ENCODE measurements at places on chromosomes 12 and 14.

DNA sequence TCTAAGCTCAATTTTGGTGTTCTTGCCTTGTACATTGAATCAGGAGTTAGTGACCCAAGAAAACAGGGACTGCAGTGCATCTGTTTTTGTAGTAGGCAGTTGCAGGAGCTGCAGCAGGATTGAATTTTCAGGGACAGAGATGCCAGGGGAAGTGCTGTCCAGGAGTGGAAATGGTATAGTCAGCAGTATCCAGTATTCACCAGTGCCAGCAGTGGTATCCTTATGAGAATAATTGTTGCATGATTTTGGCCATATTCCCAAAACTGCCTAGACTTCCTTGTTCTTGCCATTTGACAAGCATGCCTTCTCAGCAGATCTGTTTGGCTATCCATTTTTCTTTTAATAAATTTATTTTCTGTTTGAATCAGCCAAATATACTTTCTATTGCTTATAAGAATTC lies 18.6 kb upstream of the ABCD2 start:
- no peak for DNase-seq

DNA sequence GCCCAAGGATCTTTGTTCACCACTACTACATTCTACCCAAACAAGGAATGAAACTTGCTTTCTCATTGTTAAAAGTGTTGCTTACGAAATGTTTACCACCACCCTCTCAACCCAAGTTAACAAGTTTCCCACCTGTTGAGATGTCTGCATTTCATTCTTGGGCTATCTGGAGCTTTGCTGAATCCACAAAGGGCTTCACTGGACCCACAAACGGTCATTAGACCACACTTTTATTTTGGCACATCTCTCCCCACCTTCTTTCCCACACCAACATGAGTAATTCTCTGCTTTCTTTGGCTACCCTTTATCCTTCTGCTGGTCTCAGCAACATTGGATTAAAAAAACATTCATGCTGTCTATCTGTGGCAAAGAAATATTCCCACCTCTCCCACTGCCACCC lies 78.0 kb downstream of the TMEM260 start:
- DNase-seq: no peak

DNA sequence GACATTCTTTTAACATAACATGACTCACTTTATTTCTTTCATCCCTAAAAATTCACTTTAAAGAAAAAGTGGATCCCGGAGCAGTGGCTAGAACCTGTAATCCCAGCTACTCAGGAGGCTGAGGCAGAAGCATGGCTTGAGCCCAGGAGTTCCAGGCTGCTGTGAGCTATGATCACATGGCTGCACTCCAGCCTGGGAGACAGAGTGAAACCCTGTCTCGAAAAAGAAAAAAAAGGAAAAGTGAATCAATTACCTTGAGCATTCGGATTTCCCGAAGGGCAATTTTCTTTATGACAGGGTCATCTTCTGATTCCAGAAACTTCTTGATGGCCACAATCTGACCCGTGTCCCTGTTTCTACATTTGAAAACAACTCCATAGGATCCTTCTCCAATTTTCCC lies 1.2 kb downstream of the CDKL1 start:
- no peak for DNase-seq

GRCh38 chr12:47812797-47813510 lies 6.7 kb downstream of the HDAC7 start:
- no peak for DNase-seq

- DNase-seq: no peak
These were observed 108.2 kb upstream of the SLC38A4 start for GRCh38 chr12:46933947-46934346.

- no peak for DNase-seq
These were observed 183.9 kb downstream of the APAF1 start for GRCh38 chr12:98828802-98829600.

- no peak for DNase-seq
These were observed at the start of gene PLEK2 for GRCh38 chr14:67411820-67412421. PLEK2 (minus strand) TSS chr14:67412165; CDS start chr14:67412059, 106 bp downstream.

DNA sequence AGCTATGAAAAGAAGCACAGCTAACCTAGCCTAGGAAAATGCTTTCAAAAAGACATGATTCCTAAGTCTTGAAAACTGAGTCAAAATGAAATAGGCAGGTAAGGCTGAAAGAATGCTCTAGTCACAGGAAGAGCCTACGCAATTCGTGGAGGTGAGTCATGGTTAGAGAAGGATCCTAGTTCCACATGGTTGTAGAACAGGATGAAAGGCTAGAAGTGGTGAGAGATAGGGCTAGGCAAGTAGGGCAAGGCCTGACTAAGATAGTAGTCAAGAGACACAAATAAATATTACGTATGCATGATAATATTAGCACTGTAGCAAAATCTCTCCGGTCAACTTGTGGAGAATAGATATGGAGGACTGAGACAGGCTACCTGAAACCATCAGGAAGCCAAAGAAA lies 47.2 kb downstream of the PLCZ1 start:
- DNase-seq: no peak

GRCh38 chr12:81257947-81258551 lies 180.2 kb downstream of the ACSS3 start:
- DNase-seq: peak; percentile 29

GRCh38 chr14:36173161-36173560 lies 3.4 kb downstream of the PTCSC3 start:
- DNase-seq: no peak

DNA sequence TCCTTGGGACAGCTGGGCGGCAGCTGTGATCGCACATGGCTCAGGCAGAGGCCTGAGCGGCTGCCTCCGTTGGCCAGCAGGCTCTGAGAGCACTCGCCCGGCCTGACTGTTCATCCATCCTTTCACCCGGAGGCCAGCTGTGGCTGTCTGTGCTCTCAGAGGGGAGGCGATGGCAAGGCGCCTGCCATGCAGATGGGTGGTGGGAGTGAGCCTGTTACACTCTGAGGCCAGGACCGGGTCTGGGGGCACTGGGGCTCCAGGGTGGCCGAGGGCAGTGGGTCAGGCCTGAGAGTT lies 292.3 kb downstream of the TMEM121 start:
- DNase-seq: peak; percentile 30

GRCh38 chr12:49876070-49876469 lies 27.6 kb downstream of the FAIM2 start:
- DNase-seq: no peak

GRCh38 chr12:120678572-120678971 lies 8.4 kb upstream of the MLEC start:
- no peak for DNase-seq

GRCh38 chr14:59251811-59252771 lies 63.6 kb downstream of the DAAM1 start:
- DNase-seq: no peak

- no peak for DNase-seq
These were observed 130.7 kb downstream of the OTOGL start for GRCh38 chr12:80230068-80230467.

- DNase-seq: no peak
These were observed 175.3 kb downstream of the PHLDA1 start for GRCh38 chr12:75856235-75856634.

DNA sequence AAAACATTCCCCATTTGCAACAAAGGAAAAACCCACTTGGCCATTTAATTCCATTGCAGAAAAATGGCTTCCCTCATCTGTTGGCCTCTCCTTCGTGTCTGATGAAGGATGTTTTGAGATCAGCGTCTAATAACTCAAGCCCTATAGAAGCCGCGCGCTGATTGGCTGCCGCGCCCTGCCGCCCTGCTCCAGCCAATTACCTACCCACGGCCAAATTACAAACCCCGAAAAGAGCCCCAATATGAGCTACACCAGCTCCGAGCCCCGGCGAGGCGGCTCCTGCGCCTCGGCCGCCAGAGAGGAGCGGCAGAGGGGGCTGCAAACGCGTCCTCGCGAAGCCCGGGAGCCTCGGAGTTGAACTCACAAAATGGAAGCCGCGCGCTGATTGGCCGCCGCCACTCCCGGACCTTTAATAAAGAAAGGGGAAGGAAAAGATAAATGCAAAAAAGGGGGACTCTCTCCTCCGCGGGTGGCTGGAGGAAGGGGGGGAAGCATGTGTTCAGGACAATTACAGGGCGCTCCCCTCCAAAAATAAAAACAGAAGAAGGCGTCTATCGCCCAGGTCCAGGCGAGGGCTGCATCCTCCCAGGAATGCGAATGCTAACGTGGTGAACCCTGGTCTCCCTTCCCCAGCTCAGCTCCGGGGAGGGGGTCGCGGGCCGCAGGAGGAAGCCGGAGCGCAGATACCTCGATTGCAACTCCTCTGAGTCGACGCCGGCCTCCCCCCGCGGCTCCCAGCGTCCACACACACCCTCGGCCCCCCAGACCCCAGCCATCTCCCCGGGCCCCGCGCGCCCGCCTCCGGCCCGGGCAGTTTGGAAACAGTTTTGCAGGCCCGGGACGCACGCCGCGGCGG lies 738 bp upstream of the SETD1B start:
- DNase-seq: peak; percentile 76

DNA sequence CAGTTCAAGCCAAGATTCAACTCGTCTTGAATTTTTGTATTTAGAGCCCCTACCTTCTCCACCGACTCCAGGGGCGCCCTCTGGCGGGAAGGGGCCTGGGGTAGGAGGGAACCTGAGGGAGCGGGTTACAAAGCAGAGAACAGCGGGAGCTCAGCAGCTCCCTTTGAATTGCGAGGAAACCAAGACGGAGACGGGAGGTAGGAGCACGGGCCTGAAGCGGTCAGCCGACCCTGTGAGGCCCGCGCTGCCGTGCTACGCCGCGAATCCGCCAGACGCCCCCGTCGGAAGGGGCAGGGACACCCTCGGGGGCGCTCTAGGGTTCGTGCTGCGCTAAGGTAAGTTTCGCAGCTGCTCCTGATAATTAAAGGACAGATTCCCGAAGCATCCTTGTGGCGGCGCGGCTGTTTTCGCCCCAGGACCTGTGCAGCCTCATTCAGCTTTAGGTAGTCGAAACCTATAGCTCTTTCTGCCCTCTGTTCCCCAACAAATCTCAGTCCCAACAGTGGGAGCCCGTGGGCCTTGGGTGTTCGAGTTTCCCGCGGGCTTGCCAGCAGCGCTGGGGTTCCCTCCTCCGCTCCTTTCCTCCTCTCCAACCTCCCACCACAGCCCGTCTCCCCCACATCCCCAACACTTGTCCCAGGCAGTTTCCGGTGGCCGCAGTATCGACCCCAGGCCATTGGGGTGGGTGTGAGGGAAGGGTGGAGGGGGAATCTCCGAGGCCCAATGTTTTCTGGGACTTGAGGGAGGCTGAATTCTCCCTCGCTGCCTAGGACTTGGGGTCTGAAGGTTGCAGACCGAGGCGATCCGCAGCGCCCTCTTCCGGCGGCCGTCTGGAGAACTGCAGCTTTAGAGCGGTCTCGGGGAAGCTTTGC lies 5.1 kb upstream of the NKX2-1 start:
- no peak for DNase-seq

GRCh38 chr12:19539071-19539470 lies 99.8 kb downstream of the AEBP2 start:
- no peak for DNase-seq

DNA sequence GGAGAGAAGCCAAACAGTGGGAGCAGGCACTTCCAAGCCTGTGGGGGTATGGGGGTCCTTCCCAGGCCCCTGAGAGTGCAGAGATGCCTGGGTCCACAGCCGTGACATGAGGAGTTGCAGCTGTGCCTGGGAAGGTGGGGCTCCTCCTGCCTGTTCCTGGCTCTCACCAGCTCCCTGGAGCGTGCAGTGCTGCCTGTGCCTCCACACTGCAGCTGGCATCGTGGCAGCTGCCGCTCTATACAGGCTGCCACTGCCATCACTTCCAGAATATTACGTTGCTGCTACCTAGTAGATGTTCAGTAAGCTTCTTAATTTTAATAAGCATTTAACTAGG lies 223.7 kb downstream of the KCNC2 start:
- DNase-seq: peak; percentile 22

GRCh38 chr14:68846466-68846865 lies 53.6 kb upstream of the ZFP36L1 start:
- DNase-seq: no peak

DNA sequence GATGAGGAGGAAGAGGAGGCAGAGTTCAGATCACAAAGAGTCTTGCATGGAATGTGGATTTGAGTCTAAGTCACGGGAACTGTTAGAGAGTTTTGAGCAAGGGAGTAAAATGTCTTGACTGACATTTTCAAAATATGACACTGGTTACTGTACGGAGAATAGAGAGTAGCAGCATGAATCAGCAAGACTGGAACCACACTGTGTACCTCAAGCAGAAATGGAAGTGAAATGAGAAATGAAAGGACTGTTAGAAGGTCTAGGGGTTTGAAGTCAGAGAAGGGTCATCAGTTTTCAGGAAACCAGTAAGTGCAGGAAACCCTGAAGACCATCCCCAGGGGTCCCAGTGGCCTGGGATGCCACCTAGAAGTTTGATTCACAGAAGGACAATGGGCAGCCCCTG lies 236.3 kb downstream of the GALC start:
- DNase-seq: no peak

- no peak for DNase-seq
These were observed 75.9 kb downstream of the NINJ2 start for GRCh38 chr12:587132-588023.

- no peak for DNase-seq
These were observed 97.9 kb upstream of the MED13L start for GRCh38 chr12:116375278-116375842.

GRCh38 chr14:46048127-46048526 lies 603.5 kb downstream of the RPL10L start:
- DNase-seq: no peak

DNA sequence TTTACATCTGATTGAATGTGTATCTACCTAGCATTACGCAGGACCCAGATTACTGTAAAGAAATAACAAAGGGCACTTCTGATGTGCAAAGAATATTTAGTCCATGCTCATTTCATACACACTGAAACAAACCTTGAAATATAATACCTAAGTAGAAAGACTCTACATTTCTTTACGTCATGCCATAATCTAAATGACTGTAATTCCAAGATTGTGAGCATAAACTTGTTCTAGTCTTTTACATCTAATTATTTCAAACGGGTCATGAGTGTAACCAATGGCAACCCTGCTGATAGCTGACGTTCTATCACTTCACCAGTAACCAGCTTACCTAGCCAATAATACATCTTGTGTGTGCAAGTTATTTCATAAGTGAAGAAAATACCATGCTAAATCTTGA lies 433.8 kb downstream of the PRKD1 start:
- DNase-seq: no peak

DNA sequence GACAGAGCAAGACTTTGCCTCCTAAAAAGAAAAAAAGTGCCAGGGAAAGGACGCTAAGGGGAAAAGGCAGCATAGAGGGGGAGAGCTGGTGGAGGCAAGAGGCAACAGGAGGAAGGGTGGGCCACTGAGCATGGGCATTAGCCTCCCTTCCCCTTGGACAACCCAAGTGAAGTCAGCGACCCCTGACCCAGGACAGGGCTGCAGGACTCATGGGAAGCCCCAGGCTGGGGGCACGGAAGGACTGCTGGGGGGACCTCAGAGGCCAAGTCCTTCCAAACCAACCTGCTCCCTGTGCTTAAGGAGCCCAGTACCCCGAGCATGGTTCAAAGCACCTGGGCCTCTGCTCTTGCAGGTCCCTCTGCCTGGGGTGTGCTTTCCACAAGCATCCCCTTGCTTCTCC lies 27.5 kb downstream of the CMKLR1 start:
- no peak for DNase-seq

DNA sequence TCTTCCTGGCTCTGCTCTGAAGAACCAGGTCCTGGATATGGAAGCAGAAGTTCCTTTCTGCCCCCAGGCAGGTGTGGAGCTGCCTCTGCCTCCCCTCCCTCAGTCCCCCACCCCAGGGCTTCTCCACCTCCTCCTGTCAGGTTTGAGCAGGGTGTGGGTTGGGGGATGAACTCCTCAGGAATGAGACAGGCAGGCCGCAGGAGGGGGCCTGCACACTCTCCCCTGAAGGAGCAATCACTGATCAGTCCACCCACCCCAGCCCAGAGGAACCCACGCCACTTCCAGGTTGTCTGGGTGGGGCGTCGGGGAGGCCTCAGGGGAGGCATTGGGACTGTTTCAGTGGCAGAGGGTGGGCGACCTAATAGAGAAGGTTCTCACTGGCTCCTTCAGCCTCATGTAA lies 26.6 kb downstream of the FAIM2 start:
- no peak for DNase-seq

- DNase-seq: no peak
These were observed 475.8 kb upstream of the FLRT2 start for GRCh38 chr14:85054178-85054577.
